ENCODE measurements at places on chromosomes 7 and 10.

GRCh38 chr10:66167816-66168215, 758.0 kb upstream of the LRRTM3 start:
- no peak for DNase-seq

- no peak for DNase-seq
Observed at GRCh38 chr7:131753620-131754222, 197.3 kb upstream of the PODXL start.

DNA sequence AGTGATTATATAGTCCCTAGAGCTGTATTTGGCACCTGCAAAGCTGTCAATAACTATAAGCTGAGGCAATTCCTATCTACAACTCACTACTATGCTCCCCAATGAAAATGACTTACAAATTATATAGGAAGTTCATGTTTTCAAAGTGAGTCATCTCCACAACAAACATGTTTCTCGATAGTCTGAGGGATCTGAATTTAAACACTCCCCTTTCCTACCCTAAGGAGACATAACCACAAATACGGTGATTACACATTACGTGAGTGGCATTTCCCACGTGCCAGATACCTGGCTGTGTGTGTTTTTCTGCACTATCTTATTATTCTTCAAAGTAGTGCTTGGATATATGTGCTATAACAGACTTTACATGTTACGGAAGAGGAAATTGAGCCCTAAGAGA, 122.5 kb upstream of the C1QL3 start:
- no peak for DNase-seq

DNA sequence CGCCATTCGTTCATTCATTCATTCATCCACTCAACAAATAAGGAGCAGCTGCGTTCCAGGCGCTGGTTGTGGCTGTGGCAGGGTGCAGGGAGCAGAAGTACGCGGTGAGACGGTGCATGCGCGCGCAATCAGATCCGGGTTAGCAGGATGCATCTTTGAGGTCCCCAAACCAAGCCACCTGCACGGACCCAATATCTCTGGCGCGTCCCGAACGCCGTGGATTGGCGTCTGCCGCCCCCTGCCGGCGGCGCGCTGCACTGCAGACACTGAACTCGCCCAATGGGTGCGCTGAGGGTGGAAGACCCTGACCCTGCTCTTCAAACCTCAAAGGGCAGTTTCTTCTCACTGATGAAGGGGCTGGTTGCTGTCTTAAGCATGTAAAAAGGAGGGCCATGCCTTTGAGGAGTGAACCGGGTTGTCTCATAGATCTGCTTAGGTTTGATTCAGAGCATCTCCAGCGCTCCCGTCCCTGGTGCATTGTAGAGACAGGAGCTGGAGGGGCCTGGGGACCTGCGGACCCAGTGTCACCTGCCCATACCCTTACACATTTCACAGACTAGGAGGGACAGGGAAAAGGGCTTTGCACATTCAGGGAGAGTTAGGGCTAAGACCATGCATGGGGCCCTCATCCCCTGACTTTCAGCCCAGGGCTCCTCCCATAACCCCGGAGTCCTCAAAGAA, 102.5 kb downstream of the RAMP3 start:
- DNase-seq, result peak; percentile 90

- DNase-seq, result no peak
Observed at GRCh38 chr10:88008866-88009470, 145.5 kb downstream of the PTEN start.

DNA sequence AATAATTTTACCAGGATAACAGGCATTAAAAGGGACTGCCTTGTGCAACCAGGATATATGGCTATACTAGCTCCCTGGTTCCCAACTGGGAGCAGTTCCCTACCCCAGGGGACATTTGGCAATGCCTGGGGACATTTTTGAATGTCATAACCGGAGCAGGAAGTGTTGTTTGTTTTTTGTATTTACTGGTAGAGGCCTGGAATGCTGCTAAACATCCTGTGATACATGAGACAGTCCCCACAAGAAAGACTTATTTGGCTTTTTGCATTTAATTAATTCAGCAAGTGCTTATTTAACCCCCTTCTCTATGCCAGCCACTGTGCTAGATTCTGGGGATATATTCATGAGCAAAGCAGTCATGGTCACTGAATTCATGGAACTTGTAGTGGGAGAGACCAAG, 181.2 kb downstream of the BBS9 start:
- no peak for DNase-seq

DNA sequence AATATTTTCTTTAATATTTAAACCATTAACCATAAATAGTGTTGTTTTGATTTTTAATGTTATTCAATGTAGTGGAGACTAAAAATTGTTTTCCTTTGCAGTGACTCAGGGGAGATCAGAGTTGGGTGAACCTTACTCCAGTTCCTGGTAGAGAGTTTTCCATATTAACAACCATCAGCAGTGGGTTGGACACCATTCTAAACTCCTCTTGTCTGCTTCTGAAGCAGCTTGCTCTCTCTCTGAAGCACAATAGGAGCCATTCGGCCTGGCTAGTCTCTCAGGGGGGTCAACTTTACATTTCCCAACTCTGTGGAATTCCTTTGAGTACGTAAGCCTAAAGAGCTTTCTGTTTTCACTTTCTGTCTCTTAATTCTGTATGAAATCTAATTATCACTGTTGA, 9.4 kb upstream of the NRG3 start:
- no peak for DNase-seq

- DNase-seq, result no peak
Observed at GRCh38 chr7:90574146-90574819, 21.8 kb upstream of the CDK14 start.

GRCh38 chr7:150986099-150986512, 4.7 kb upstream of the NOS3 start:
- DNase-seq, result no peak

- peak; percentile 70 for DNase-seq
Observed at GRCh38 chr10:124449170-124450011, 444 bp downstream of the NKX1-2 start.

DNA sequence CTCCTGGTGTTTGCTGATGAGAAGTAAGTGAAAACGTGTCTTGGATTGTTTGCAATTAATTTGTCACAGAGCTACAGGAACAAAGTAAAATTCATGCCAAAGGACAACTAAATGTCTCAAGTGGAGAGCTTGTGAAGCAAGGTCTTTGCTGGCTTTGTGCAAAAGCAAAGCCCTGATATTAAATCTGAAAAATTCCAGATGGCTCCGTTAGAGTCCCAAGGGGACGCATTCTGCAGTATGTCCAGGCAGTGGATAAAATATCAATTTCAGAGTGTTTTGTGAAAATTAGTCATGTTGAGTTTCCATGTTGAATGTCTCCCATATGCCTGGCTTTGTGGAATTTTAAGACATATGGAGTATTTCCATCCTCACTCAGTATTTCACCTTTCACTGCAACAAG, 102.5 kb upstream of the PTN start:
- DNase-seq, result no peak

DNA sequence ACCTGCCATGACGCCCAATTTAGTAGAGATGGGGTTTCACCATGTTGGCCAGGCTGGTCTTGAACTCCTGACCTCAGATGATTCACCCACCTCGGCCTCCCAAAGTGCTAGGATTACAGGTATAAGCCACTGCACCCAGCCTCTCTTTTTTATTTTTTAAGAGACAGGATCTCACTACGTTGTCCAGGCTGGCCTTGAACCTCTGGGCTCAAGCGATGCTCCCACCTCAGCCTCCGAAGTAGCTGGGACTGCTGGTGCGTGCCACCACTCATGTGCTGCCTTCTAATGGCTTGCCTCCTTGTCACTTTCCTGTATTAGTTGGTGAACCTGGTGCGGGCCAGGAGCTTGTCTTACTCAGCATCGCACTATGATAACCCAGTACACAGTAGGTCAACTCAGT, 27.0 kb downstream of the KLRG2 start:
- no peak for DNase-seq

DNA sequence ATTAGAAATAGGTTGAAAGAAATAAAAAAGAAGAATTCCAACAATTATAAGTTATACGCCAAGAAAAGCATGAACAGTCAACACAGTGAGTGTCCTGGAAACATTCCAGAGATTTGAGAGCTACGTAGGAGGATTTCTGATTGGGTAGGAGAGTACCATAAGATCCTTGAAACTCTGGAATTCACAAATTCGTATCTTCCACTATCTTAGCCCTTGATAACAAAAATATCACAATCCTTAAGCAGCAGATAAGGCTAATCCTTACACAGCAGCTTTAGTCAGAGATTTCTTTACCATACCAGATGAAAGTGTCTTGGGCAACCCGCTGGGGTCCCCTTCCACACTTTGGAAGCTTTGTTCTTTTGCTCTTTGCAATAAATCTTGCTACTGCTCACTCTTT, 8.2 kb downstream of the TPK1 start:
- DNase-seq, result no peak

- DNase-seq, result no peak
Observed at GRCh38 chr7:134328900-134329299, 12.2 kb upstream of the SLC35B4 start.

DNA sequence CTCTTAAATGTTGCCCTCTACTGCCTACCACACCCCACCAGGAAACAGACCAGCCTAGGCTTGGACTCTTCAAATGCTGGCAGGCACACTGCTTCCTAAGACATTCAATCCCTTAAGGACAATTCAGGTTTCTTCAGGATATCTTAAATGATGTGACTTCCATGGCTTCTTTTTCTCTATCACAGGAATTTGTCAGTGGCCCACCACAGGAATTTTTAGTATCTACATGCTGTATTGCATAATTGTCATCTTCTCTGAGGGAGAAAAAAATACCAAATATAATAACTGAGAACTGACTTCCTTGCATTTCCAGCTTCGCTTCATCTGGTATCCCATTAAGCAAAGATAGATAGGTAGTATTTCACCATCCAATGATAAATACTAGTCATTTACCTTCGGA, 129.3 kb downstream of the WNT2 start:
- DNase-seq, result no peak

DNA sequence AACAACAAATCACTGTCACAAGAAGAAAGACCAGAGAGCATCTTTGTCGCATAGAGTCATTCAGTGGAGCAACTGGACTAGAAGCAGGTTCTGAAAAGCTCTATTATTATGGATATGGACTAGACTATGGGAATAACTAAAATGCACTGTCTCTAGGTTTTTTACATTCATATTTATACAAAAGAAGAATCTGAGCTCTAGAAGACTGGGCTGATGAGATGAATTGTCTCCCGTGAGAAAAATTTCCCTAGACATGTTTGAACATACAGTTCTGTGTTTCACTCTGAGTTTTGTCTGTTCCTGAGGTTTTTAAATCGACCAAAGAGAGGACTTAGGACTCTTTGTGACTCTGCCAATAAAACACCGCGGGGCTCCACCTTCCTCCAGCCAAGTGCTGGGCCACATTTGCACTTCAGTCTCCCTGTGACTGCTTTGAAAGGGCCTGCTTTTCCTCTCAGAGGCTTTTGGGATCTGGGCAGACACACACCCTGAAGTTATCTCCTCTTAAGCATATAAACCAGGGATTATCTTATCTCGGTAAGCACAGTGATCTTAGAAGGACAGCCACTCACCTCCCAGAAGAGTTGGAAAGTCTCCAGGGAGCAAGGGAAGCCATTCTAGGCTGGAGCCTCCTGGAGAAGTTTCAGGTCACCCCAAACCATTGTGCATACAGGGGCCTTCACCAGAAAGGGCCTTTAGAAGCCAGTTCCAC, 101.0 kb upstream of the JCAD start:
- DNase-seq, result no peak

DNA sequence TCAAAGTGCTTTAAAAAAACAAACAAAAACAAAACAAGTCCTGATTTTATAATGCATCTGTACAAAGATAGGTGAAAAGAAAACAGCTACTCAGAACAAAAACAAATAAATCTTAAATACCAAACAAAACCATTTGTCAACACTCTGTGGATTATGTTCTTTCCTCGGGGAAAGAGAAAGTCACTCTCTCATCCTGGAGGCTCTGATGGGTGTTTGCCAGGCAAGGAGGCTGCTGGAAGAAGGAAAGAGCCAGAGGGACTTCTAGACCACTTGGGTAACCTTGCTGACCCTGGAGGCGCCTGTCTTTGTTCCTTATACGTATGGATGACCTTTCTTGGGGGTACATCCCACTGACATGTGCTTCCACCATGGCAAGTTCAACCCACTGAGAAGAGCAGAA, 92.8 kb downstream of the ZRANB1 start:
- no peak for DNase-seq

DNA sequence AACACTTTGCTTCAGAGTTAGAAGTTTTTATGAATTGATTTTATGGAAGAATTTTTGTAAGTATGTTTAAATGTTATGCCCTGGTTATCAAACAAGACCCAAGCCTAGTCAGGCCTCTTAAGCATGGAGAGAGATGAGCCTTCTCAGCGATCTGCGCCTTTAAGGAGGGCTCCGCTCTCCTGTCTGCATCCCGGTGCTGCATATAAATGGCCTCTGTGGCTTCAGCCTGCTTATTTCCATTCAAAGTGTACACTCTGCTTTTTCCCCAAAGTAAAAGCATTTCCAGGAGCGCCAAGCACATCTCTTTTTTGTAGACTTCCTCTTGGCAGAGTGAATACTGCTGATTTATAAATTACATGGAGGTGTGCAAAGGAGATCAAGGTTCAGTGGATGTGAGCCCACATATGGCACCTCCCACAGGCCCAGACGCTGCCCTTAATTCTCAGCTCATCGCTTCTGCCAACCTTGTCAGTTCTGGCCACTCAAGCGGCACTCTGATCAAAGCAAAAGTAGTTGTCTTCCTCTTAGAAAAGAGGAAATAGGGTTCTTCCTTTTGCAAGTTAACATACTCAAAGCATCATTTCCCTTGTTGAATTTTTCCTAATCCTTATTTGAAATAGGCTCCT, 70.0 kb upstream of the SFMBT2 start:
- DNase-seq, result no peak

DNA sequence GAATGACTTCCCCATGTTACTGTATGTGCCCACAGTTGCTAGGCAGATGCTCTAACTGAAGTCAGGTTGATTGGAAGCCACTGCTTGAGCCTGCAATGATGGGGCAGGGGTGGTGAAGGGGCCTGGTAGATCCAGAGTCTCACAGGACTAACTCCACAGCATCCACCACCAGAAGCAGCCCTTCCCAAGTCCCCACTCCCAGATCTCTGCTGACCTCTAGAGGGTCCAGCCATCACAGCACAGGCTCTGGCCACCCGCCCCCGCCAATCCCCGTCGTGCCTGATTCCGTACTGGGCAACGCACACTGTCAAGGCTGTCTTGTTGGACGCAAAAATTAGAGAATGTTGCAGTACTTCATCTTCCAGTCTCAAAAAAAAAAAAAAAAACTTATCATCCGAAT, 136.8 kb upstream of the PDE1C start:
- no peak for DNase-seq

DNA sequence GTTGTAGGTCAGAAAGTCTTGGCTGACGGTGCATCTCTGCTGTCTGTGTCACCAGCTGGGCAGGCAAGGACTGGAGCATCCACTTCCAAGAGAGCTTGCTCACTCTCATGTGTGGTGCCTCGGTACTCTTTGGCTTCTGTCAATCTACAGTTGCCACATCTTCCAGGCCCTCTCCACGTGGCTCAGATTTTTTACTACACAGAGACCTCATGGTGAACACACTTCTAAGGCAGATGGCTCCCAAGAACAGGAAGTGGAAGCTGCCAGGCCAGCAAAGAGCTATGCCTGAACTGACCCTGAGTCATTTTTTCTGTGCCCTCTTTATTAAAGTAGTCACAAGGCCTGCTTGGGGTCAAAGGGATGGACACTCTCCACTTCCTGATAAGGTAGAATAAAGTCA, 351.5 kb upstream of the AUTS2 start:
- DNase-seq, result no peak

- DNase-seq, result no peak
Observed at GRCh38 chr7:128963327-128963757, 25.6 kb downstream of the IRF5 start.

GRCh38 chr10:131811630-131812403, 89.0 kb upstream of the PPP2R2D start:
- peak; percentile 51 for DNase-seq

GRCh38 chr7:130352194-130353074, 7.8 kb downstream of the CPA5 start:
- peak; percentile 55 for DNase-seq

GRCh38 chr7:28698840-28699239, 259.3 kb downstream of the TRIL start:
- DNase-seq, result no peak

Measured in posterior vena cava (tissue), 2 donors.